NCI-H1436 (cell line): ENCODE measurements at places on chromosomes 2 and 18.

DNA sequence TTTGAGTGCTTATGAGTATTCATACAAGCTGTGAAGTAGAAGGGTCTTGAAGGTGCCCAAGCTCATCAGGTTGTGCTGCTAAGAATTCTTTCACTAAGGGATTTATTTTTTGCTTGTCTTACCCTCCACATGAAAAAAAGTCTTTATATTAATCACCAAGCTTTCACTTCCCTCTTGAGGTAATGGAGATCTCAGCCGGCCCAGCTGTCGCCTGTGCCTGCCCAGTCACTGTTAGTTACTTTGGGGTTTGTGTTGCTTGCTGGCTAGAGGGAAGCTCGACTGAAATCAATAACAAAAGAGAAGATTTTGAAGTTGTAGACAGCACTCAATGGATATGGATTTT lies 21.9 kb downstream of the MC2R start:
- DNase-seq = no peak

GRCh38 chr2:181021199-181021789 lies 40.9 kb downstream of the UBE2E3 start:
- no peak for DNase-seq

GRCh38 chr2:11009891-11010290 lies 98.2 kb downstream of the KCNF1 start:
- no peak for DNase-seq

GRCh38 chr18:44681076-44681970 lies 635 bp downstream of the SETBP1 start:
- no peak for DNase-seq

GRCh38 chr18:42578792-42579191 lies 536.7 kb downstream of the RIT2 start:
- no peak for DNase-seq

GRCh38 chr2:183495589-183496267 lies 371.5 kb downstream of the NUP35 start:
- DNase-seq = no peak

DNA sequence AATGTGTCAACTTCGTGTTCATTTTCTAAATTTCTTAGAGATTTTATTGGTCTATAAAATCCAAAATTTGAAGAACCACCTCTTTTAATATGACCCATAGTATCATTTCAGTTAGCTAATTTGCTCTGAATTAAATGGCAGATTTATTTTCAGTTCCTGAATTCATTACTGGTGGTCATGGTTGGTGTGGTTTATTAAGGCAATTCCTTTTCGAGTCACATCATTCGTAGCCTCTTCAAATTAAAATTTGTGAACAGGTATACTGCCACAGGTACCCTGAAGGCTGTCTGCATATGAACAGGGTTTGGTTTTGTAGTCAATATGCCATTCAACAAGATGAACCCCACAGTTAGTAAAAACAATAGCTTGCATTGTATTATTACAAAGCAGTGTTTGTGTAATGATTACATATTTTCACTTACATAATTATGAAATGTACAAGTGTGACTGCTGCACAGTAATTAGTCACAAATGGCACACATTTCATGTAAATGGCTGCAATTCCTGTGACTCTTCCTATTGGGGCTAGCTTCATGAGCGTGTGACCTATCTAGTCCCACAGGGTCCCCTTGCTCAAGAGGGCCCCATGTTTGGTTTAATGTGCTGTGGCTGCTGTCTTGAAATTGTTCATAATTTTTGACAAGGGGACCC lies 48.9 kb downstream of the CDC42EP3 start:
- DNase-seq = no peak

GRCh38 chr2:28165087-28165635 lies 227.5 kb upstream of the FOSL2 start:
- DNase-seq = no peak

- no peak for DNase-seq
These were observed 41.9 kb downstream of the ZNF521 start for GRCh38 chr18:25310045-25310444.

GRCh38 chr2:149371476-149371875 lies 41.1 kb downstream of the LYPD6 start:
- no peak for DNase-seq
